ENCODE measurements at places on chromosomes 1 and 21.
A peak's percentile ranks its signal among the peaks of the same experiment; 100 is the strongest.

- DNase-seq, result peak; percentile 25
Observed at GRCh38 chr1:56180520-56181190, 398.7 kb downstream of the PLPP3 start.

- no peak for DNase-seq
Observed at GRCh38 chr21:35829067-35829466, 231.3 kb downstream of the SETD4 start.

DNA sequence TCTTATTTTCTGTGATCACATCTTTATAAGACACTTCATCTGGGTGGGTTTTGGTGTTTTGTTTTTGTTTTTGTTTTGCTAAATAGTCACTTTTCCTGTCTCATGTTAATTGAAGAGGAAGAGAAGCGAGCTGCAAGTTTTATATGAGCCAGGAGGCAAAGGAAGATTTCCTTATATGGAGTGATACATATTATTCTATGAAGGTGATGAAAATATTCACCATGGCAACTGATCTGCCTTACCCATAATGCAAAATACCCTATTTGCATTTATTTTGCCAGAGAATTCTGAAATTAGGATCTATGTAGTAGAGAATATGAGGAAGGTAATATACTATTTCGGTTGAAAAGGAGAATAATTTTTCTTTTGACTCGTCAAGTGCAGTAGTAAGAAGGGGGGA, 13.9 kb downstream of the CXADR start:
- no peak for DNase-seq

DNA sequence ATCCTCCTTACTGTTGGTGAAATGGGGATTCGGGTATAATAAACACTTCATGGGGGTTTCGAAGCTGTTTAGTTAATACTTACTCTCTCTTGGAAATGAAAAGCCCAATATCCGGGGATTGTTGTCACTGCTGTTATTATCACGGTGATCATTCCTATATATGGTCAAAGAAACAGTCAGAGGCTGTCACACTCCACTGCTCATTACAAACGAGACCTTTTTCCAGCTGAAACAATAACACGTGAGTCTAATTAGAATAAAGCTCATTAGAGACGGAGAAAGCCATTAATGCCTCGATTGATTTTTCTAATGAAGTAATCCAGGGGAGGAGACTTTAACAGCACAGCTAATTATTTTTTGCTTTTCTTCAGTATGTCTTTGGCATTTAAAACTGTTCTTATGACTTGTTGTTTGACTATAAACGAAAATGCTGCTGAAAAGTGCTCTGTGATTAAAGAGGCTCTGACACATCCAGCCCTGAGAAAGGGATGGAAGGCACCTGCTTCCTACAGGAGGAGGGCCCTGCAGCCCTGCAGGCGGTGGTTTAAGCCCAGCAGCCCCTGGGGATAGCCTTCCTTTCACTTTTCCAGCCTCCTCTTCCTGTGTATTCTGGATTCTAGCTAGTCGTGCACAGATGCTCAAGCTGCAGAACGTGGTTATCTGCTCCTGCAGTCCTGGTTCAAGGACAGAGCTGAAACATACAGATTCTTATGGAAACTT, 143.6 kb downstream of the EDEM3 start:
- no peak for DNase-seq

GRCh38 chr1:244653439-244654107, 647 bp downstream of the DESI2 start:
- no peak for DNase-seq

GRCh38 chr1:214404571-214405213, 123.7 kb downstream of the SMYD2 start:
- DNase-seq, result peak; percentile 54

DNA sequence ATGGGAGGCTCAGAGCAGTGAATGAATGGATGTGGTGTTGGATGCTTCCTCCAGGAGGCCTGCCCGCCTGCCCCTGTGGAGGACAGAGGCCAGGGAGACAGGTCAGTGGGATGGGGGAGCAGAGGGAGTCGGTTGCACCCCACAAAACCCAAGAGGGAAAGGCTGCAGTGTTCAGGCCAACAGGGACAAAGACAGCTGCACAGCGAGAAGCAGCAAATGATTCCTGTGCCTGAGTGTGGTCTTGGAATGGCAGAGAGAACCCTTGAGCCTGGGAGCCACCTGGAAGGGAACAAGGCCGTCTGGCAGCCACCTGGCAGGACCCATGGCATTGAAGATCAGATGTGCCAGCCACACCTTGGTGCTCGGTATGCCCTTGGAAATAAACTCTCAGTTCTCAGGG, 8.1 kb downstream of the TFF3 start:
- no peak for DNase-seq

GRCh38 chr1:214939180-214939579, 143.4 kb upstream of the KCNK2 start:
- DNase-seq, result no peak

DNA sequence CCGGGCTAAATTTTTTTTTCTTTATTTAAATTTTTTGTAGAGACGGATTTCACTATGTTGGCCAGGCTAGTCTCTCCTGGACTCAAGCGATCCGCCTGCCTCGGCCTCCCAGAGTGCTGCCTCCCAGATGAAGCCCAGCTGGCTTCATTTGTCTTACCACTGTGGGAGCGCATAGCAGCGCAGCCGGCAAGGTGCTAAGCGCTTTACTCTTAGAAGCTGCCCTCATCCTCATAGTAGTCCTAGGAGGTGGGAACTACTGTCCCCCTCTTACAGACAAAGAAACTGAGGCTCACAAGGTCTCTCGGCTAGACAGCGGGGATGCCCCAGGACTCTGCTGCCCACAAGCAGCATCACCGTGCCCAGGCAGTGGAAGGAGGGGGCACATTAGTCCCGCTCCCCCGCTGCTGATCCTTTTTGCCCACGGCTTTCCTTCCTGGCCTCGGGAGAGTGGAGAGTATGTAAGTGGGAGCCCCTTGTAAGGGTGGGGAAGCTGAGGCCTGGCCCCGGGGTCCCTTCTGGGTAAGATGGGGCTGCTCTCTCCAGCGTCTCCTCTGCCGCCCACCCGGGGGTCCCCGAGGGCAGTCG, 726 bp downstream of the TMEM54 start:
- DNase-seq, result no peak

DNA sequence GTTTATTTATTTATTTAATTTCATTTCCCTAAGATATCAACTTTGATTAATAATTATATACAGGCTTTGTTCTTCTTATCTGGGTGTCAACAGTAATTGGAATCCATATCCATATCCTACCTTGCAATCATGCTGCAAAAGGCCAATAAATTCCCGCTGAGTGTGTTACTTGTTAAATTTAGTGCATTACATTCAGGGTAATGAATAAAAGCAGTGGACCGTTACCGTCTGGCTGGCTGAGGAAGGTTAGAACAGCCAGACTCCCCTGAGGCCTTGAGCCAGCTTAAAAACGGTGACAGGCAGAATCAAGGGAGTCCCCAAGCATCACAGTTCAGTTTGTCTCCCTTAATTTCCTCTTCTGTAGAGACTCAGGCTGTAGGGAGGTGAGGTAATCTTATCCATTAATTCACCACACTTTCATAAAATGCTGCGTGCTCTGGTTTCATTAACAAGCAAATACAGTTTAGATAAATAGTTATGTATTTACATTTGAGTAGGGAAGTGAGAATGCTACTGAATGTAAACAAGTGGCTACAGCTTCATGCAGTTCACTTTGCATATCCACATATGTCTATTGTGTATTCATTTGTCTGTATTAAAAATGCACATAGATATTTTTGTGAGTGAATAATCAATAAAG, 888.2 kb upstream of the CXADR start:
- no peak for DNase-seq

GRCh38 chr1:8835941-8836643, 18.7 kb upstream of the RERE start:
- DNase-seq, result peak; percentile 42

- DNase-seq, result peak; percentile 89
Observed at GRCh38 chr1:234848972-234849649, 239.1 kb upstream of the IRF2BP2 start.

DNA sequence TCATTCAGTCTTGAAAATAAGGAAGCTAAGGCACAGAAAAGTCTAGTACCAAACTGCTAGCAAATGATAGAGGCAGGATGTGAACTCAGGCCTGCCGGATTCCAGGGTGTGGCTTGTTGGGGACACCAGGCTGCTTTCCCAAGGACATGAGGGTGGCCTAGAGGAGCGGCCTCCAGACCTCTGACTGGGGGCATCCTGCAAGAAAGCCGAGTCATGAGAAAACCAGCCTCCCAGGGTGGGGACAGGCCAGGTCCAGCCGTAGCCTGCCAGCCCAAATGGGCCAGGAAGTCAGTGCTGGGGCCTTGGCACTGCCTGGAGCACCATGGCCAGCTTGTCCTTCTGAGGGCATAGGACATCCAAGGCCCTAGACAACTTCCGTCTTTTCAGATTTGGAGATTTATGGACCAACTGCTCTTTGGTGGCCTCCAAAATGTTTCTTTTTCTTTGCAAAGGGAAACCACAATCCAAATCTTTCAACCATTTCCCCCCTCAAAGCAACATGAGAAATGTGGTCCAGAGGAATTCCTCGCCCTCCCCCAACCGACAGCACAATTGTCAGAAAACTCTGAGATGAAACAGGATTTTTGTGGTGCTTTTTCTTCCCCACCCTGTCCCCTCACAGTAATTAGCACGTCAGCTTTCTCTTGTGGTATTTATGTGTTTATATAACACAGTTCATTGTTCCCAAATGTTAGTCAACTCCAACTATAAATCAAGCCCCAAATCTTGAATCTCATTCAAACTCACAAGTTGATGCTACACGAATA, 212.3 kb downstream of the KAZN start:
- peak; percentile 54 for DNase-seq

- no peak for DNase-seq
Observed at GRCh38 chr21:16310176-16310575, 580.4 kb downstream of the USP25 start.

- DNase-seq, result peak; percentile 95
Observed at GRCh38 chr1:101200513-101200912, 36.3 kb upstream of the S1PR1 start.

DNA sequence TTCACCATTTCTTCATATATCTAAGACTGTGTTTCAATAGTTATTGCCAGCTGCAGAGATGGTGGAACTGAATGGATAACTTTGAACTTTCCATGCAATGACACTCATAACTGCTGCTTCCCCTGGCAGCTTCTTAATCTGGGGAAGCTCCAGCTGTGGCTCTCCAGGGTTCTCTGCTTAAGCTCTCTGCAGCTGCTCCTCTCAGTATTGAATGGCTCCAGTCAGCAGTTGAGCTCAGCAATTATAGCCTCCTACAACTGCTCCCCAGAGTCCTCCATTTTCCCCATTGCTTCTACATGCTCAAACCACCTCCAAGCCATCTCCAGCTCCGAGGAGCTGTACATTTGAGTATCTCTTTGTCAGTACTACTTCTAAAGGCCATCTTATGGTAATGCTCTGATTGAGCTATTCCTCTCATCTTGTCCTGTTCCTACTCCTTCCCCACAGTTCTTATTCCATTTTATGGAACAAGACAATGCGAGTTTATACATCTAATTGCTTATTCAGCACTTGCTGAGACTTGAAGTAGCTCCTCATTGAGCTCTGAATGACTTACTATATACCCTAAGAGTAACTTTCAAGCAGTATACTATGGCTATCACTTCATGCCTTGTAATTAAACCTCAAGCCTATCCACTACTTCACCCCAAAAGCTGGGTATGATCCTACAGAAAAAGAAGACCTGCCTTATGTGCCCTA, 362.4 kb downstream of the NEGR1 start:
- DNase-seq, result no peak

- DNase-seq, result no peak
Observed at GRCh38 chr1:236550961-236551851, 27.4 kb downstream of the LGALS8 start.

DNA sequence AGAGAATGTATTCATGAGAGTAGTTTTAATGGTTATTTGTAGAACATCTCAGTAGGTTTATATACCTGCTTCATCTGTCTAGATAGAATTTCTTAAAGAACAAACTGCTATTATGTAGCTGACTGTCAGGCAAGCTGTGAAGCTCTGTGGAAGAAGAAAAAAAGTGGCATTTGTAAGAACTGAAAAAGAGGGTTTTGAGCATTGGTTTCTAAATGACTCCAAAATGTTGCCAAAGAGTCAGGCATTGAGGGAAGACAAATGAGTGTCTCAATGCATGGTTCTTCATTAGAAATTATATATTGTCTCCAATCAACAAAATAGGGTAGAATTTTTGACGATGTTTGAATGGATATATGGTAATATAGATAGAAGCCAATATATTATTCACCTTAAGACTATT, 1276.1 kb downstream of the KCNT2 start:
- DNase-seq, result no peak

- peak; percentile 55 for DNase-seq
Observed at GRCh38 chr21:38386967-38387366, 111.3 kb downstream of the ERG start.

GRCh38 chr1:22364764-22365163, 86.9 kb upstream of the ZBTB40 start:
- no peak for DNase-seq
